GM23248 (cell line): ENCODE measurements at places on chromosomes 1 and 21. TPM values are rescaled to one million over a fixed set of nuclear protein-coding genes. Genes with fewer than 3 reads are reported as not detected.

S100A7A gene
- total RNA-seq: not detected in 2 replicates

- H3K4me1 ChIP-seq: peaks cover 5% of the 10 kb centered on the region; the same call in 1 of the 2 replicates
- no peak overlapping the region for H3K27ac ChIP-seq
Observed at GRCh38 chr1:146001709-146002108, 5.3 kb upstream of the TXNIP start.

- H3K36me3 ChIP-seq: no peaks in the 10 kb centered on the region
- H3K4me3 ChIP-seq: no peak overlapping the region
- DNase-seq: no peak
- H3K27me3 ChIP-seq: no peaks in the 10 kb centered on the region
Observed at GRCh38 chr1:117654493-117655219, 48.8 kb downstream of the TENT5C start.

DNA sequence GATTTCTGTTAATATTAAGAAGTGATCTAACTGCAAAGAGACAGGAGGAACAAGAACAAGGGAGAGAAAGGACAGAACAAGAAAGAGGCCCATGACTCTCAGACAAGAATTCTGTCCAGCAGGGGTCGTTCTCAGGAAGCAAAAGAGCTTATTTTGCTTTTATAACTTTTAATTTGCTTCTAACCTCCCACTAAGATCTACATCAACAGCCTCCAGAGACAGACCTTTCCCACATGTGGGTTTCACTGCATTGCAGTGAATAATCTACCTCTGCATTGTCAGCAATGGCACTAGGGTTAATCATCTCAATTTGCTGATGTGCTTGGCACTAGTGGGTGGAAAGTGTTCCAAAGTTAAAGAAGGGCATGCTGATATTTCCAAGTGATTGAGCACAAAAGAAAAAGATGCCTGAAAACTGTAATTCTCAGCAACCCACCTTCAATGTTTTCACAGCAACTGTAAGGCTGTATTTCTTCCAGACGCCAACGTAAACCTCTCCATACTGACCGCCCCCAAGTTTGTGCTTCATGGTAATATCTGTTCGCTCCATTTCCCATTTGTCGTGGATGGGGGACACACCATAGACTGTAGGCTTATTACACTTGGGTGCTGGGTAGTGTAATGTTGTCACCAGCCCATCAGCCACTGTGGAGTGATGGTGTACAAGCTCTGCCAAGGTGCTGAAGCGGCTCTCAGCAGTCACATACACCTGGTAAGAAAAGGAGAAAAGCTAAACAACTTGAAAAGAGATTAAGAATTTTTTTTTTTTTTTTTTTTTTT, 39.5 kb downstream of the TOR3A start:
- peaks cover 75% of the 10 kb centered on the region for H3K36me3 ChIP-seq
- no peaks in the 10 kb centered on the region for H3K27me3 ChIP-seq
- peak; percentile 72 for DNase-seq
- H3K4me3 ChIP-seq: no peak overlapping the region
- peaks cover 27% of the 10 kb centered on the region for H3K4me1 ChIP-seq

DNA sequence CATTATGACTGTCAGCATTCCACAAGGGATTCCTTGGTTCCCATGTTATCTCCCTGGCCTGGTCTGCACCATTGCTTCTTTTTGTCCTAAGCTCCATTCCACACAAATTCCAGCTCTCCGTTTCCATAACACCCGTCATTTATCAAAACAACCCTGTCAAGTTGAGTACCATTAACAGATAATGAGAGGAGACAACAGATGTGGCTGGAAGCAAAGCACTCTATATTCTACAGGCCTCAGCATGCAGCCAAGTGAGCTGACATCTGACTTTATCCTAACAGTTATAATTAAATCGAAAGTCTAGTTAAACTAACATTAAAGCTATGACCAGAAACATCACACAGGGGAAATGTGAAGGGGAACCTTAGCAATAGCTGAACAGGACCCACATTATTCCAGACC, 110.4 kb downstream of the RERE start:
- H3K4me3 ChIP-seq: no peak overlapping the region
- no peaks in the 10 kb centered on the region for H3K36me3 ChIP-seq
- no peak for DNase-seq
- no peaks in the 10 kb centered on the region for H3K27me3 ChIP-seq
- peaks cover 13% of the 10 kb centered on the region for H3K4me1 ChIP-seq
